ENCODE measurements at places on chromosomes 6 and 20.
A peak's percentile ranks its signal among the peaks of the same experiment; 100 is the strongest.

DNA sequence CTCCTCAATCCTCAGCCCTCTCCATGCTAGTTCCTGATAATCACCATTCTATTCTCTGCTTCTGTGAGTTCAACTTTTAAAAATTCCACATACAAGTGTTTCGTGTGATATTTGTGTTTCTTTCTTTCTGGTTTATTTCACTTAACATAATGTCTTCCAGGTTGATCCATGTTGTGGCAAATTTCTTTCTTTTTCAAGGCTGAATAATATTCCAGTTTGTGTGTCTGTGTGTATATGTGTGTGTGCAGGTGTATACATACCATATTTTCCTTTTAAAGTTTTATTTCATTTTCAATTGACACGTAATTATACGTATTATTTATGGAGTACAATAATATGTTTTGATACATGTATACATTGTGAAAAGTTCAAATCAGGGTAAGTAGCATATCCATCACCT lies 19.8 kb upstream of the SF3B5 start:
- DNase-seq = no peak

GRCh38 chr20:48904566-48905296 lies 16.8 kb upstream of the ARFGEF2 start:
- no peak for DNase-seq

DNA sequence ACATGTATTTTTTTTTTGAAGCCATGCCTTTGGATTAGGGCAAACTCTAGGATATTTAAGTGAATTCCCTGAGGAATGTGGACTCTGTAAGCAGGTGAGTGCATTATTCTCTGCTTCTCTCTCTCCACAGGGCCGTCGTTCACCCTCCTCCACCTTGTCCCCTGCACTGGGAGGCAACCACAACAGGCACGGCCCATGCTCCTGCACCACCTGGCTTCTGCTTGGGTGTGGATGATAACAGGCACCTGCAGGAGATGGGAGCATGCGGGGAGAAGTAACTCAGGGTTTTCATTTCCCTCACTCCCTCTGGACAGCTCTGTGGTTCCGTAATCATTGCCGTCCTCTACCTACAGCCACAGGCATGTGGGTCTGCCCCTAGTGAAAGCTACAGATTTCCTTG lies 43.4 kb downstream of the HLA-C start:
- DNase-seq = no peak

GRCh38 chr6:2990248-2990931 lies 9.3 kb upstream of the NQO2 start:
- DNase-seq = no peak

GRCh38 chr20:59831024-59831915 lies 102.2 kb downstream of the SYCP2 start:
- DNase-seq = no peak

DNA sequence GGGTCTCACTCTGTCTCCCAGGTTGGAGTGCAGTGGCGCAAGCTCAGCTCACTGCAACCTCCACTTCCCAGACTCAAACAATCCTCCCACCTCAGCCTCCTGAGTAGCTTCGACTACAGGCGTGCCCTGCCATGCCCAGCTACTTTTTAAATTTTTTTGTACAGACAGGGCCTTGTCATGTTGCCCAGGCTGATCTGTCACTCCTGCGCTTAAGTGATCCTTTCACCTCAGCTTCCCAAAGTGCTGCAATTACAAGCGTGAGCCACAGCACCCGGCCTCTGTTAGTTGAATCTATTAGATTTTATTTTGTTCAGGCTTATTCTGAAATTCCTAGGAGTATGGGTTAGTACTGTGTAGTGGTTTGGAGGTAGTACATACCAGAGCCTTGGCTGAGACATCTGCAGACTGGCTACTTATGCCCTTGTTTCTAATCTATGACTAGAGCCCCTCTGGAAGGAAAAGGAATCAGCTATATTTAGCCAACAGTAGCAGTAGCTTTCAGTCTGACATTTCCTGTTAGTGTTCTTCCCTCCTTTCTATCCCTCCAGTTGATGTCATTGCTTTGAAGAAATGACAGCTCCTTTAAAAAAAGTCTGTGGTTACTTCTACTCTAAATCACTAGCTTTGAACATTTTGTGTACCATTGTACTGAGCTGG lies 74.4 kb downstream of the ITCH start:
- no peak for DNase-seq

GRCh38 chr6:42030585-42031506 lies 19.5 kb upstream of the TAF8 start:
- DNase-seq = no peak

DNA sequence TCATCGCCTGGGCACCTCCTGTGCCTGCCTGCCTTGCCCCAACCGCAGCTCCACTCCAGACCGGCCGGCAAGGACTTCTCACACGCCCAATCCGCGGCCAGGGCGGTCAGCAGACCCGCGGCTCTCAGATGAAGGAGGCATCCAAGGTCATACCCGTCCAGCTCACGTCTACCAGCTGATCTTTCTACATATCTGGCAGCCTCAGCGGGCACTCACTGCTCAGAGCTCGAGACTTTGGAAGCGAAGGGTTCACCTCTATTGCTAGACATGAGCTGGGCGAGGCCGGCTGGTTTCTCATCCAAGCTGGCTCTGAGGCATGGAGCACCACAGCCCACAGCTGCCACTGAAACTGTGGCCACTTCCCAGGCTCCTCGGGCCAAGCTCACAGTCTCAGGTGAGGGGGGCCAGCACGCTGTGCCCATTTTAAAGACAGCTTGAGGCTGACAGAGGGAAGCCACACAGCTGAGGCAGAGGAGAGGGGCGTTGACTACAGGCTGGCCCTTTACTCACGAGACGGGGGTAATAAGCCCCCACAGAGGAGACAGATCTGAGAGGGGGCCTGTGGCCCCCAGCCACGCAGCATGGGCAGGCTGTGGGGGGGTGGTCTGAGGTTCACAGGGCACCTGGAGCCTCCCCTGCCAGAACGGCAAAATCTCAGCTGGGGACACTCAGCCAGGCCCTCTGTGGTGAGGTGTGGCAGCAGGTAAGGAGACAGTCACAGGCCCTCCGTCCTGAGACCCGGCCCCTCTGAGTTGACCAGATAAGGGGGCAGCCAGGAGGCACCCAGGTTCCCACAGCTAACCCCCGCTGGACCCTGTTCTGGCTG lies 2.0 kb downstream of the LAMA5 start:
- DNase-seq = no peak

DNA sequence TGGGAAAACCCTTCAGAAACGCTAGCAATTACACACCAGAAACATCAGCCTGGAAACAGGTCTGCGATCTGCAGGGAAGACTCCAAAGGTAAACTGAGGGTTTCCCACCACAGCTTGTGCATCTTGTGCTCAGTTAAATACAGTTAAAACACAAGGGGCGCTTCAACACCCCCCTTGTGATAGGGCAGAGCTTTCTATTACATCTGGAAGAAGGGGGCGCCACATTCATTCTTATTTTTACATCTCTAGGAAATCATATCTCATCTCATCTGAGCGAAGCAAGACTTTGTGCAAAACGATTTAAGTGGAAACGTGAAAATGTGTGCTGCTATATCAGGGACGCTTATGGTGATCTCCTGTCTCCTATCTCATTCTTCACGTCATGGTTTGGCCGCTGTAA lies 58.5 kb downstream of the PRND start:
- no peak for DNase-seq

DNA sequence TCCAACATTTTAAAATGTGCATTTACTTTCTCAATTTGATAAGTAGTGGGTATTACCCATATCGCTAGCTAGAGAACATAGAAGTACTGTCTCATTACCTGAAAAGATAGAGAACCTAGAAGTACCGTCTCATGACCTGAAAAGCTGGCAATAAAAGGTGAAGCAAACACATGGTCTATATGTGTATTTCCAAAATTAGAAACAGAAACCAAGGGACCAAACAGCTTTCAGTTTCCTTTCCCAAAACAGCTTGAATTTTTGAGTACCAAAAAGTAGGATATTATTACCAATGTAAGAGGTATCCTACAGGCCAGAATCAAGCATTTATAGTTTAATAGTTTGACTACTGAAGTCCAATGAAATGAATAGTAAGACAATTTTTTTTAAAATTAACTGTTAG lies 77.2 kb downstream of the KIF13A start:
- DNase-seq = no peak

DNA sequence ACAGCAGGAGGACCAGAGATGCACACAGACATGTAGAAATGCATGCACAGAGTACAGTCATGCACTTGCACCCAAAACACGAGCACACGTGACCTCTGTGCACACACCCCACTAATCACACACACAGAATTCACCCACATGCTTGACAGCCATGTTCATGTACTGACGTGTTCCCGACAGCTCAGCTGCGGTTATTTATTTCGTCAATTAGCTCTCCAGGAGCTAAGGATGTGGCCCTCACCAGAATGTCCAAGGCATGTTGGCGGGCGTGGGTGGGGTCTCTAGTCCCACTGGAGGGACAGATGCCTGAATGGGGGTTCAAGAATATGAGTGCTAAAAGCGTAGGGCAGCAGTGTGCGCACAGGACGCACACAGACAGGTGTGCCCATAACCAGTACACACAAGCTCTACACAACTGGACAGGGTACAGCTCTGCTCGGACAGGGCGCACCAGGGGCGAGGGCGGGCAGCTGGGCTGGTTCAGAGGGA lies 571 bp upstream of the PRPF6 start:
- no peak for DNase-seq

DNA sequence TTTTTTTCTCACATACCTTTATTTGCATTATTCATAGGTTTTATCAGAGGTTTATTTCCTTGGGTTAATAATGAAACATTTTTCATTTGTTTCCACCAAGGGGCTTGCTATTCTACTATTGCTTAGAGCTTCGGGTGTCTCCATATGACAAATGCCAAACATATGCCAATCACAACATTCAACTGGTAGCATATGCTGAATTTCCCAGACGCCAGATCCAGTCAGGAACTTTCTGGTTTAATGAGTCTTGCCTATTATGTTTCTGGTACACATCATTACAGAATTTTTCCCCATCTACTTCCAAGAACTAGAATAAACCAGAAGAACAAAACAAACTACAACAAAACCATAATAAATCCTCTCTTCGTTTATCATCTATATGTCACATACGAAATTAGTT lies 180.7 kb downstream of the PRKN start:
- no peak for DNase-seq

DNA sequence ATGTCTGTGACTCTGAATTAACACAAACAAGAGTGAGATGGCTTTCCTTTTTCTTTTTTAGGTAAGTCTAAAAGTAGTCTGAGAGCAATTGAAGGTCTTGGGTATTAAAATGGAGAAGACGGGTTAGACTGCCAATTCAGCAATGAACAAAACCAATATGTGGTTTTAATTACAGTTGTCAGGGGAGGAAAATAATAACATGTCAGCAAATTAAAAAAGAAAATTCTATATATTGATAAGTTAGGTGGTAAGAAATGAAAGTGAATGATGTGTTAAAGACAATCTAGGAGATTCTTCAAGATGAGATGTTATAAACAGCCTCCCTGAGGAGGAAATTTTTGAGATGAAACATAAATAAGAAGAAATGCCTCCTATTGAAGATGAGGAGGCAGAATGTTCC lies 150.6 kb upstream of the HSF2 start:
- no peak for DNase-seq

DNA sequence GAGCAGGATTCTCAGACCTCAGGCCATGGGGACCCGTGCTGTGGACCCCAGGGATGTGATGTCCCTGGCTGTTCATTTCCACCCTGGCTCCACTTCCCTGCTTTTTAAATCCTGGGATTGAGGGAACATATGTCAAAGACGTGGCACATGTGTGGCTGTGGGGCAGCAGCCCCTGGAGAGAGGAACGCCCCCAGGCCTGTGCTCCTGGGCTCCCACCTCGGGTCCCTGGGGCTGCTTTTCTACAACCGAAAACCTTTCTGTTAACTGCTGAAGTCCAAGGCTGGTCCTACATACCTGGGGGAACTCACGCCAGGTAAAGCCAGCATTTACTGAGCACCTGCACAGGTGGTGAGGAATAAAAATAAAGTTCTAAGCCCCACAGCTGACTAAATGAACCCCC lies 102.3 kb upstream of the FRMD1 start:
- no peak for DNase-seq

GRCh38 chr20:45373353-45374100 lies 4.6 kb downstream of the TP53TG5 start:
- peak; percentile 70 for DNase-seq

GRCh38 chr6:157218371-157219198 lies 104.7 kb downstream of the TMEM242 start:
- no peak for DNase-seq

DNA sequence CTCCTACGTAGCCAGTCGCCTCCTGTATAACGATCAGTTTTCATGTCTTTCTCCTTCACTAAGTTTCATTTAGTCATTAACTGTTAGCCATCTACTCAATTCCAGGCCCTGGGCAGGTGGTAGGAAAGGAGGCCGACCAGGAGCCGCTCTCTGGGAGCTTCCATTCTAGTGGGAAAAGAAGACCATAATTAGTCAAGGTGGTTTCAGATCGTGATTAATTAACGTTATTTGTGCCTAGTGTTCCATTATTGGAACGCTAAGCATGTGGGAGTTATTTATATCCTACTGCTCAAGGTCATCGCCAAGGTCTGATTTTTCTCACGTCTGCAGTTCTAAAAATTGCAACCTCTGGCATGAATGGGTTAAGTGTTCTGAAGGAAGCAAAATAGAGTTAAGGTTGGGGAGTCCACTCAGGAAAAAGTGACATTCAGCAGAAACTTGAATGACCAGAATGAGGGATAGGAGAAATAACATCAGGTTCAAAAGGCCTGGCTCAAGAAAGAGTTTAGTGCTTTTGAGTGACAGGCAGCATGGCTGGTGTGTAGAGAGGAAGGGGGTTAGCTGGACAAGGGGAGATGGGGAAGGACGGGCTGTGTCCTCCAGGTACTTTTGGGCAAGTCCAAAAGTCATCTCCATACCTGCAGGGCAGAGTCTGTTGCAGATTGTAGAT lies 812 bp downstream of the SLC9A8 start:
- DNase-seq = no peak

- DNase-seq = no peak
These were observed 233.5 kb downstream of the DHX35 start for GRCh38 chr20:39195582-39196021.

- peak; percentile 80 for DNase-seq
These were observed 65.1 kb downstream of the PLG start for GRCh38 chr6:160766989-160767646.

DNA sequence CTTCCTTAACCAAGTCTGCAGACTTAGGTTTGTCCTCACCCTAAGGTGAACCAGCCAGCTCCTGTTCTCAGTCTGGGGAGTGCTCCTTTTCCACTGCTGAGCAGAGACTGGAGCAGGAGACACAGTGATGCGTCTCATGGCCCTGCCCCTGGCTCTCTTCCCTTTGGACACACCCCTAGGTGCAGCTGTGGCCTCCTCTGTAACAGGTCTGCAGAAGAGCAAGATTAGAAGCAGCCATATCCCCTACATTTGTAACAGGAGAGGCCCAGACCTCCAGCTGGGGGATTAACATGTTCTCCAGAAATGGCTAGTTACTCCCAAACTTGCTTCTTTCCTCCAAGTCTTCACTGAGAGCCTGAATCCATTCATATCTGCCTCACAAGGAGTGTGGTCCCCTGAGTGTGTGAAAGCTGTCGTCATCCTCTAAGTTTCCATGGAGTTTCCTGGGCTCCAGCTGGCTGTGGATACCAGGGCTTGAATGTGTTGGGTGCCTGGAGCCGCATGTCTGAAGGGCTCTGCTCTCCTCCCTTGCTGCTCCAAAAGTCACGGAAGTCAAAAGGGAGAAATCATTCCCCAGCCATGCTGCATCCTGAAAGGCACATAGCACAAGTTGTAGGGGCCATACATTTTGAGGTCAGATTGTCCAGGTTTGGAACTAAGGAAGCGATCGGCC lies 57.7 kb downstream of the PPP1R14C start:
- DNase-seq = no peak

GRCh38 chr6:97947841-97948240 lies 664.8 kb upstream of the MMS22L start:
- no peak for DNase-seq
